ENCODE measurements at places on chromosomes 6 and 20. TPM values are rescaled to one million over a fixed set of nuclear protein-coding genes. Genes with fewer than 3 reads are reported as not detected.

GRCh38 chr20:56202493-56203077, 45.9 kb upstream of the MC3R start:
- no peak for DNase-seq

The GPX5 gene
- total RNA-seq: not detected

DNA sequence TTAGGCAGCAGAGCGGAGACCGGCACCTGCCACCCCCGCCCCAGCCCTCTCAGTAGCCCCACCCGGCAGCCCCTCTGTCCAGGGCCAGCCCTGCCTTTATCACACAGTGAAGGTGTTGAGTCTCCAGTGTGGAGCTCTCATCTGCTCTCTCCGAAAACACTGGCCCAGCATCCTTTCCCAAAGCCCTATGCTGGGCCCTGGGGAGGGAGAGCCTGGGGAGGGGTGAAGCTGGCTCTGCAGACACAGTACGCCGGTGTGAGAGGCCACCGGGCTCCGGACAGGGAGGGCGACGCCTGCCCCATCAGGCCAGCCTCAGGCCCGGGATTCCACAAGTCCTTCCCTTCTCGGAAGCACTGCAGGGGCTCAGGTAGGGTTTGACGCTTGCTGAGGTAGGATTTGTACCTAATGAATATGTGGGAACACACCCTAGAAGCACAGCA, 186.9 kb downstream of the ERMARD start:
- no peak for DNase-seq

The B4GALT5 gene
- total RNA-seq: 14.8 TPM

- DNase-seq: no peak
Measured at GRCh38 chr6:77548190-77548589, 84.9 kb upstream of the HTR1B start.

The RRAGD gene
- 12.2 TPM for total RNA-seq

DNA sequence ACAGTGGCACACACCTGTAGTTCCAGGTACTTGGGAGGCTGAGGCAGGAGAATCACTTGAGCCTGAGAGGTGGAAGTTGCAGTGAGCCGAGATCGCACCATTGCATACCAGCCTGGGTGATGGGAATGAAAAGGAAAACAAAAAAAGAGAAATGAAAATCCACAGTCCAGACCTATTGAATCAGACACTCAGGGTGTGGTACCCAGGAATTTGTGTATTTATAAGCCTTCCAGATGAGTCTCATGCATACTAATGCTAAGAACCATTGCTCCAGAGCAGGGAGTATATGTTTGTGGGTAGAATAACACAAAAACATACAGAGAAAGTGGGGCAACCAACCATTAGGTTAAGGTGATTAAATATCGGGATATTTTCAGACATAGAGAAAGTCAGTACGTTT, 36.1 kb upstream of the PLCB4 start:
- no peak for DNase-seq

The EBF4 gene
- total RNA-seq: 8.9 TPM

The ELOVL4 gene
- 1.8 TPM for total RNA-seq

All from activated T-cell treated with anti-CD3 and anti-CD28 coated beads, Interleukin-2, amount 50 U/mL, for 72 hours (primary cell).